Right hindlimb (tissue), 1 donor: ENCODE measurements at places on chromosomes 16 and 17.

GRCh38 chr16:73308771-73309170 lies 260.8 kb upstream of the ZFHX3 start:
- no peak for DNase-seq

- no peak for DNase-seq
These were observed 54.3 kb downstream of the WSB1 start for GRCh38 chr17:27348196-27348595.

DNA sequence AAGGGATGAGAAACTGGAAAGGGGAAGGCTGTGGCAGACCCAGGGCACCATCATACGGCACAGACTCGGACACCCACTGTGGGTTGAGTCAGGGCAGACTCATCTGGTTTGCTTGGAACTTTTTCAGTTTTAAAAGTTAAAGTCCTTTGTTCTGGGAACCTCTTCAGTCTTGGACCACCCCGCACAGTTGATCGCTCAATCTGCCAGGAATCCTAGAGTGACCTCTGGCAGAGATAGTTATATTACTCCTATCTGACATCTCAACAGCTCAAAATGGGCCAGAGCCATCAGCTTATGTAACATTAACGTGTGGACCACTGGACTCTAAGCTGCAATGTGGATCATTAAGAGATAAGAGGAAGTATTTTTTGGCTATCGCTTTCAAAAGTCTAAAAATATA lies 164.3 kb downstream of the ABCA8 start:
- DNase-seq = no peak

- DNase-seq = peak; percentile 35
These were observed 836 bp upstream of the MMP15 start for GRCh38 chr16:58024486-58025350.

GRCh38 chr16:50594308-50595260 lies 46.4 kb downstream of the NKD1 start:
- DNase-seq = no peak

GRCh38 chr17:29149431-29150064 lies 30.6 kb downstream of the MYO18A start:
- DNase-seq = peak; percentile 52

GRCh38 chr16:82899731-82900450 lies 273.1 kb downstream of the CDH13 start:
- no peak for DNase-seq

- no peak for DNase-seq
These were observed 3.1 kb upstream of the DNAJA2 start for GRCh38 chr16:46976550-46976949.

DNA sequence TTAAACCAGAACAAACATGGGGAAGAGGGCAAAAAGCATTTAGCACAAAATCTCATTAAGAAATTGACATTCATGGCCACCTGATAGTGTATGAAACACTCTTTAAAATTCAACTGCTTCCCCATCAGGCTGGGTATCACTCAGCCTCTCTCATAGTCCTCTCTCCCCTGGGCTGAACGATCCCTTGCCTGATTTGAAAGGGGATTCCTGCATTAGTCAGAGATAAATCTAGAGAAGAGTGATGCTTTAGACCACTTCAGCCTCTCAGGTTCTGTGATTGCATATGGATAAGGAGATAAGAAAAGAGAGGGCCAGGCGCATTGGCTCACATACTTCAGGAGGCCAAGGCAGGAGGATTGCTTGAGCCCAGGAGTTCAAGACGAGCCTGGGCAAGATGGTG lies 280.0 kb downstream of the SOX9 start:
- DNase-seq = no peak

- no peak for DNase-seq
These were observed 900 bp downstream of the SPPL2C start for GRCh38 chr17:45845376-45846185.

- DNase-seq = no peak
These were observed 4.7 kb downstream of the KCTD5 start for GRCh38 chr16:2686912-2687507.

DNA sequence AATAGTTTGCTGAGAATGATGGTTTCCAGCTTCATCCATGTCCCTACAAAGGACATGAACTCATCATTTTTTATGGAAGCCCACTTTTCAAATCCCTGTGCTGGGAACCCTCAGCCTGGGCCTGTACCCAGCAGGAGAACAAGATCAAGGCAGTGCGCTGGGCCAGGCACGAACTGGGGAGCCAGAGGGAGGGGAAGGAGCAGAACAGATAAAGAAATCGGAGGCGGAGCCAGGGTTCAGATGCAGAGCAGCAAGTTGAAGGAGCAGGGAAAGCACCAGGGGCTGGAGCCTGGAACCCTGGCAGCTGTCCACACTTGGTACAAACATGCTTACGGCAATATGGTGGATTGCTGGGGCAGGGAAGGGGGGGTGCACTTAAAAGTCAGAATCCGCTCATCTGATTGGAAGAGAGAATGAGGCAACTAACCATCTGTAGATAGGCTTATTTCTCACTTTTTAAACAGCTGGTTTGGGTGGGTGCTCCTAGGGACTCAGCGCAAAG lies 107.5 kb downstream of the NOG start:
- DNase-seq = no peak

DNA sequence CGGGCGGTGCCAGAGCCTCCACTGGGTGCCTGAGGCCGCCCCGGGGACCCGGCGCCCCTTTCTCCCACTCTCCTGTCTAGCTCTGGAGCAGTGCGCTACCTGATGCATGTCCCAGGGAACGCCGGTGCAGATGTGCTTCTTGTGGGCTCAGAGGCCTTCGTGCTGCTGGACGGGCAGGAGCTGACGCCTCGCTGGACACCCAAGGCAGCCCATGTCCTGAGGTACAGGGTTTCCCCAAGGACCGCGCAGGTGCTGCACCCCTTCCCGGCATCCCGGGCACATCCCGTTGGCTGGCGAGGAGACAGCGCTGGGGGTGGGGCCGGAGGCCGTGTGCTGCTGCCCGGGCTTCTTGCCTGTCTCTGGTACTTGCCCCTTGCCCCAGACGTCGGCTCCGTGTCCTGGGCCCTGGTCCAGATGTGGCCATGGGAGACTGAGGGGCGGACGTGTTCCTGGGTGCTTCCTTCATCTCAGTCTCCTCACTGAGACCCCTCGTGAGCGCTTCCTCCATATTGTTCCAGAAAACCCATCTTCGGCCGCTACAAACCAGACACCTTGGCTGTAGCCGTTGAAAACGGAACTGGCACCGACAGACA lies 12.5 kb downstream of the RGS11 start:
- DNase-seq = no peak

DNA sequence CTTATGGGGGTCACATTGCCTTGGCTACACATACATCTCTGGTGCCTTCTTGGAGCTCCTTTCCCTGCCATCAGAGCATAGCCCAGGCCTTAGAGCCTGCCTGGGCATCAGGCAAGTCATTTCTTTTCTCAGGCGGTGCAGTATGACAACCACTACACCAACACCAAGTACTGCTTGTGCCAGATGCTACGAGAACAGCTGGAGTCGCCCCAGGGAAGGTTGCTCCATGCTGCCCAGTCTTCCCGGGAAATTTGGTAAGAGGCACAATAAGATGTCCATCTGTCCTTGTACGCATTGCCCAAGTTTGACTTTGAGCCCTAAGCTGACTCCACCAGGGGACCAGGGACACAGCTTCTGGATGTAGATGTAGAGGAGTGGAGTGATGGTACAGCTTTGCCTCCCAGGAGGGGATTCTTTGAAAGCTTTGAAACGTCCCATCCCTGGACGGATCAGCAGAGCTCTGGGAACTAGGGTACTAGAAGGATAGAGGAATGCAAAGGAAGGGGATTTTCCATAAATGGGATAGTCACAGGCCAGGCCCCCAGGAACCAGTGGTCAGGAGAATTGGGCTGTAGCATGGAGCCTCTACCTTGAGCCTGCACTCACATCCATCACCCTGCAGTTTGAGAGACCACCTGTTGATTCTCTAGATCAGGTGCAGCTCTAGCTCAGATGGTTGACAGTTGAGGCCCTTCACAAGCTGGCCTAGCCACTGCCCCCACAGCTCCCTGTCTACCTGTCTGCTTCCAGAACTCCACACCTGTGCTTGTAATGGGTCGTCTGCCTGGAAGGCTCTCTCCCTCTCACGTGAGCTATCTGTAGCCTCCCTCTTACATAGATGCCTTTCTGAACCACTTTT lies 11.0 kb upstream of the NFATC3 start:
- no peak for DNase-seq

DNA sequence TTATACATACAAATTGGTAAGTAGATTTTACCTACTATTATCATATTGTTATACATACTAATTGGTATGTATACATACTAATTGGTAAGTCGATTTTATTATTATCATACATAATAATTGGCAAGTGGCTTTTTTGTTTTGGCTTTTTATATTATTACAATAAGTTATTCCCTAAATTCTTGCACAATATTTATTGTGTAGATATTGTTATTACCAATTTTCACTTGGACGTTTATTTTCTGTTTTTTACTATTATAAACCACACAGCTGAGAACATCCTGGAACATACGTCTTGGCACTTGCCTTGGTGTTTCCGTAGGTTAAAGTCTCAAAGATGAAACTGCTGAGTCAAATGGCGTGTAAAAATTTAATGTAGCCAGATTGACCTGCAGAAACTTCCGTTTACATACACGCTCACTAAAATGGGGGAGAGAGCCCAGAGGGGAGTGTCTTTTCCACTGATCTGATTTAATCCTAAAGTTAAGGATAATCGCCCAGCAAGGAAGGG lies 18.9 kb downstream of the GNGT2 start:
- DNase-seq = no peak

DNA sequence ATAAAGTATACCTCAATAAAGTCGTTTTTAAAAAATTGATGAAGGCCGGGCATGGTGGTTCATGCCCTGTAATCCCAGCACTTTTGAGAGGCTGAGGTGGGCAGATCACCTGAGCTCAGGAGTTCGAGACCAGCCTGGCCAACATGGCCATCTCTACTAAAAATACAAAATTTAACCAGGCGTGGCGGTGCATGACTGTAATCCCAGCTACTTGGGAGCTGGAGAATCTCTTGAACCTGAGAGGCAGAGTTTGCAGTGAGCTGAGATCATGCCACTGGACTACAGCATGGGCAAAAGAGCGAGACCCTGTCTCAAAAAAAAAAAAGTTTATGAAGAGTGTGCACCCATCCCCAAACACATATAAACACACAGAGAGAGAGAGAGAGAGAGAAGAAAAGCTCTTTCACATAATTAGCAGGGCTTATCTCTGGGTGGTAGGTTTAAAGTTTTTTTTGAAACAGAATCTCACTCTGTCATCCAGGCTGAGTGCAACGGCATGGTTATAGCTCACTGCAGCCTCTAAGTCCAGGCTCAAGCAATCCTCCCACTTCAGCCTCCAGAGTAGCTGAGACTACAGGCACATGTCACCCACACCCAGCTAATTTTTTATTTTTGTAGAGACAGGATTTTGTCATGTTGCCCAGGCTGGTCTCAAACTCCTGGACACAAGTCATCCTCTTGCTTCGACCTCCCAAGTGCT lies 3.0 kb downstream of the SREBF1 start:
- no peak for DNase-seq

GRCh38 chr17:14664511-14664910 lies 363.6 kb downstream of the HS3ST3B1 start:
- no peak for DNase-seq

DNA sequence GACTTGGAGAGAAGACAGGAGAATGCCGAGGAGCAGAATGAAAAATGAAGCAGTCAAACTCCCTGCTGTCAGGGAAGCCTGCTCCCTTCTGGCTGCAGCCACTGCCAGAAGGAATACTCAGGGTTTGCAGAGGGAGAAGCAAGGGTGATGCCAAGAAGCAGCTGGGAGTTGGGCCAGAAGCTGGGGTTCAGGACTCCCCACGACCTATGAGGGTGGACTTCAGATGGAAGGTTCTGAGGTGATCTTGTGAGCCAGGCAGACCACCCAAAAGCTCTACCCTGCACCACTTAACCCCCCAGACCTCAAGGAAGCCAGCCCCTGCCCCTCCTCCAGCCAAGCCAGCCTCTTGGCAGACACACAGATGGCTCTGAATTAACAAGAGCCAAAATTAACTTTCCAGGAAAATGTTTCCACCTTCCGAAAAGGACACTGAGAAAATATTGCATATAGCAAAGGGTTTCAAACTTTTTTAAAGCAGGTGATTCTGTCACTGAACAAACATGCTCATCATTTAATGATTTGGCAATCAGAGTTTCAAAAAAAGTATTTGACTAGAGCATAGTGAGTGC lies 126.0 kb upstream of the ERCC4 start:
- peak; percentile 68 for DNase-seq

DNA sequence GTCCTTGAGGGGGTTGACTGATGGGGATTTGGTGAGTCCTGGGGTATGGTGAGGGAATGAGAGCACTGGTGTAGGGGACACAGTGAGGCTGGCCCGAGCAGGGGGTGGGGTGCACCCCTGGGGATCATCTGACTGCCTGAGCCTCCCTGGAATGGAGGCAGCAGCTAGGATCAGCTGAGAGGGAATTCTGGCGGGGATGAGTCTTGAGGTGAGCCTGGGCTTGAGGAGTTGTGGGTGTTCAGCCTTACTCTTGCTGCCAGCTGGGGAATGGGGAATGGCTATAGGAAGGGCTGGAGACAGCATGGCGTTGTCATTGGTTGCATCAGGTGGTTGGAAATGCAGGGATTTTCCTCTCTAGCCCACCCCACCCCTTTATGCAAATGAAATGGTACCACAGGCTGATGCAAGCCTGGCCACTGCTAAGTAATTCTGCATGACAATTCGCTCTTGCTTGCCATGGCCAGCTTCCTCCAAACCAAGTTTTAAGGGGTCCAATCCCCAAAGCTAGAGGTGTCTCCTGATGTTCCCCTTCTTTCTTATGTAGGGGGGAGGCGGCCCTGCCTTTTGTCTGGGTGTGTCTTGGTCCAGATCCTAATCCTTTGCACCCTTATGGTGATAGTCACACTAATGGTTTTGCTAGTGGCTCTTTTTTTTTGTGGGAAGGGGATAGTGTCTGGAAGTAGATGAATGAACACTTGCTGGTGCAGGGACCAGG lies 7.5 kb downstream of the NFE2L1 start:
- no peak for DNase-seq

GRCh38 chr16:50584033-50584722 lies 36.0 kb downstream of the NKD1 start:
- no peak for DNase-seq

- no peak for DNase-seq
These were observed 5.6 kb downstream of the AKAP1 start for GRCh38 chr17:57090560-57091185.

- DNase-seq = no peak
These were observed 6.4 kb upstream of the CYTH1 start for GRCh38 chr17:78788451-78788850.

DNA sequence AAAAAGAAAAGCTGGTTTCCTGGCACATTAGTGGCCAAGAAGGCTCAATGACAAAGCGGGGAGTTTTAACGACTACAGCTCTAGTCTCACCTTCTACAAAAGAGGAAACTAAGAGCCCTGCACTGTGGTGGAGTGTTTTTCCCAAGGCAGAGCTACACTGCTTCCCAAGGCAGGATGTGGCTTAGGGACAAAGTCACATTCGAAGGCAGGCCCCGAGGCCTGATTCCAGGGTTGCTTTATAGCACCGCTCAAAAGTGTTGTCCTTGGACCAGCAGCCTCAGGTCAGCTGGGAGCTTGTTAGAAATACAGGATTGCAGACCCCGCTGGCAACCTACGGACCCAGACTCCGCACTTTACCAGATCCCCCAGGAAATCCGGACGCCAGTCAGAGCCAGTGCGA lies 23.8 kb downstream of the TMEM92 start:
- DNase-seq = no peak

- no peak for DNase-seq
These were observed 132.5 kb upstream of the PLCG2 start for GRCh38 chr16:81646561-81646960.

- DNase-seq = peak; percentile 68
These were observed 59.8 kb downstream of the NEUROD2 start for GRCh38 chr17:39547713-39548478.

GRCh38 chr17:82718986-82719685 lies 2.6 kb downstream of the FN3KRP start:
- no peak for DNase-seq

- DNase-seq = no peak
These were observed 48.8 kb upstream of the CACNG5 start for GRCh38 chr17:66786107-66786506.
